Kidney epithelial cell (primary cell): ENCODE measurements at places on chromosomes 3 and 15. TPM values are rescaled to one million over a fixed set of nuclear protein-coding genes. Genes with fewer than 3 reads are reported as not detected.

Gene SPATA12
- total RNA-seq = 0.38 and 0.48 TPM in 2 replicates

Gene CA12
- 2.9 and 4.3 TPM in 2 replicates for total RNA-seq

DNA sequence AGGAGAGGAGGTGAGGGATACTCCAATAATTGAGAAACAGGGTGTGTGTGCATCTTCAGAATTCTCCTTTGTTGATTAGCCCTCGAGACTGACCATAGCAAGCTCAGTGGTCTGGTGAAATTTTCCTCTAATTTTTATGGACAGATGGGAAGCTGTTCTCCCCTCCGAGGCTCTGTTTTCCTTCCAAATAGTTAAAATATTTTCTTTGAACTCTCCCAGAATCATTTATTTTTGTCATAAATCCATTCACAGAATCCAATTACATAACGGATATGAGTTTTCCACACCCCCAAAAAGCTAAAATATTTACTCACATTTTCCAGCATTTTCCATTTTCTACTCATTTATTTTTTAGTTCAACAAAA, 36.5 kb downstream of the QTRT2 start:
- DNase-seq = no peak

- no peak for DNase-seq
These were observed at the start of gene SLC22A14 for GRCh38 chr3:38281895-38282686. Gene SLC22A14, plus strand, starts transcription at chr3:38282294. Its CDS starts 23,733 bp downstream, at chr3:38306027.

DNA sequence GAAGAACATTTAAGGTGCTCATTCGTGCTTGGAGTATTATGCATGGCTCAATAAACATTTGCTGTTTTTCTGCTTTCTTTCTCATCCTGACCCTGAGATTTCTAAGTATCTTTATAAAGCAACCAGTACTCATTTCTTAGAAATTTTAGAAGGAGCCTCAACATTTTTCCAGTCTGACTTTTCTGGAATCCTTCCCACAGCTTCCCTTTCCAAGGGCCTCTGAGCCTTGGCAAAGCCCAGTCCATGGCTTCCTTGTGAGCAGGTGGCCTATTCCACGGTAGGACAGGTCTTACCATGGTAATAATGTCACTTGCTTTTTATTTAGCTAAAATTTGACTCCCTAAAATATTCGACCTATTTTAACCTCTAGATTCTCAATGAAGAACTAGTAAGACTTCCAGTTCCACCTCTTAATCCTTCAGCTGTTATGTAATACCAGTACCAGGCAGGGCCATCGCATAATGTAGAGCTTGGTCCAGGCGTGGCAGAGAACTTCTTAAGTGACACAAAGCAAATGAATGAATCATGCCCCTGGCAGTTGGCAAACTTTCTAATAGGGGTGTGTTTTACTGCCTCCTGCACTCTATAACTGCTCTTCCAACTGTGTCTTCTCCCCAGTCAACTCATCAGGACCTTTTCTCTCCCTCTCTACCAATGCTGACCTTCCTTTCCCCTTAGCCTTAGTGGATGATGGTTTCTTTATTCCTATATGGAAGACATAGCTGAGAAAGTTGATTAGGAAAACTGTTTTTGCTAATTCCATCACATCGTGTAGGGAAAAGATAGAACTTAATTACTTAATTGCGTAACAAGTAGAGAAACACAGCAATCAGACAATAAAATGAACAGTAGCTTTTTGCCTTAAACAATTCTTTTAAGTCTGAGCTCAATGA, 894 bp upstream of the TM4SF4 start:
- peak; percentile 91 for DNase-seq

- DNase-seq = no peak
These were observed 487.1 kb downstream of the PLOD2 start for GRCh38 chr3:145673838-145674237.

- no peak for DNase-seq
These were observed 806.5 kb downstream of the OTOL1 start for GRCh38 chr3:162302983-162303624.

DNA sequence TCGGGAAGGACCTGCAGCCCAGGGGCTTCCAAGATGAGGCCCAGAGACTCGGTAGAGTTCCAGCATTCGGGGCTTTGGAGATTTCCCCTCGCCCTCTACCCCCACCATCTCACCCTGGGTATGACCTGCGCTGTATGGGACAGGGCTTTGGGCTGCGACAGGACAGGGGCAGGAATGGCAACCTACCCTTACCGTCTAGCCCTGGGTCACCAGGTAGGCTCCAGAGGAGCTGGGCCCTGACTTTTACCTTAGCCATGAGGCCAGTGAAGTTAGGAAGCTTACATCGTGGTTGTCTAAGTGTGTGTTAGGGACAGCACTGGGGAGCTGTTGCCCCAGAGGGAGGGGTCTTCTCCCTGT, 683 bp downstream of the PPM1M start:
- no peak for DNase-seq
